Calu3 (cell line): ENCODE measurements at places on chromosomes 3 and 15. TPM values are rescaled to one million over a fixed set of nuclear protein-coding genes. Genes with fewer than 3 reads are reported as not detected.

DNA sequence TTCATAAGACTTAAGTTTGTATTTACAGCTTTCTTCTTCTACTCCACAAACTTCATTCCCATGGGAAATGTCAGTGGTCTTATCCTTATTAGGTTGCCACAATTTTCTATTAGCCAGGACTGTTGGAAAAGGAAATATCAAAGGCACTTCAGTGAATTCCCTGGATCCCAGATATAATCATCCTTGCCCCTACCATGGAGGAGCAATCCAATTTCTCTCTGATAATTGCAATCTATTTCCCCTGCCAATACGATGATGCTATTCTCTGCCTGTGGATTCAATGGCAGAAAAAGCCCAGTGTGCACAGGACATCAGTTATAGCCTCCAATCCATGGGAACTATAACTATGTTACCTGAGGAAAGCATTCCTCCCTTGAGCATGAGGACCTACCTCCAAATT is 536.4 kb upstream of the UBE2E2 start:
- H3K4me1 ChIP-seq = no peaks in the 10 kb centered on the region
- H3K4me3 ChIP-seq = no peak overlapping the region
- no peak for DNase-seq
- H3K27ac ChIP-seq = no peak overlapping the region
- H3K27me3 ChIP-seq = no peaks in the 10 kb centered on the region

GRCh38 chr15:90553248-90553745 is 23.6 kb downstream of the CRTC3 start:
- H3K36me3 ChIP-seq = no peaks in the 10 kb centered on the region
- no peak for DNase-seq
- no peaks in the 10 kb centered on the region for H3K4me1 ChIP-seq
- H3K4me3 ChIP-seq = no peak overlapping the region
- no peaks in the 10 kb centered on the region for H3K27me3 ChIP-seq

DNA sequence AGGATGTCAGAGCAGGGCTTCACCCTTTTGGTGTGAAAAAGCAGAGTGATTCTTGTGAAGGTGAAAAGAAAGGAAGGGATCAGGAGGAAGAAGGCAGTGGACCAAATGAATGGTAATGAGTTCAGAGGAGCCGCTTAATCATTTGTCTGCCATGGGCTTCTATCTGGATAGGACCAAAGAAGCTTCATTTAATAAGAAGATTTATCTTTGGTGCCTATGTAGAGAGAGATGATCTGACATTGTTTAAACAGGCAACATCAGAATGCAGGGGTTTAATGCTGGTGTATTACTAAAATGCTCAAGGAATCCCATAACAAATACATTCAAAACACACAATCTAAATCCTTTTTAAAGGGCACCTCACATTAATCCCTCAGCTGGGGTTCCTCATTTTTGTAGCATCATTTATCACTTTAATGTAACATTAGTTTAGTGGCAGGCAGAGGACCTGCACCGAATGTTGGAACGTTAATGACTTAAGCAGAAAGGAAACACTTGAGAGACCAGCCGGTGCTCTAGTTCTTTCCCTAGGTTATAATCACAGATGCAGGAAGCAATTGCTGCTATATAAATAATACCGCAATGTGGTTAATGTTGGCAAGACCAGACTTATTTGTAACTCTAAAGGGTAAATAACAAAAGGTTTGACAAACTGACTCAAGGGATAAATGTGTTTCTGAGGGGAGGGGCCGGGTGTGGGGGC is 27.9 kb upstream of the IL1RAP start:
- H3K27ac ChIP-seq = no peak overlapping the region
- H3K4me1 ChIP-seq = peaks cover 33% of the 10 kb centered on the region
- no peaks in the 10 kb centered on the region for H3K36me3 ChIP-seq
- no peaks in the 10 kb centered on the region for H3K27me3 ChIP-seq

GRCh38 chr3:13165576-13165975 is 92.3 kb upstream of the IQSEC1 start:
- DNase-seq = no peak
- no peaks in the 10 kb centered on the region for H3K36me3 ChIP-seq
- no peak overlapping the region for H3K27ac ChIP-seq

DNA sequence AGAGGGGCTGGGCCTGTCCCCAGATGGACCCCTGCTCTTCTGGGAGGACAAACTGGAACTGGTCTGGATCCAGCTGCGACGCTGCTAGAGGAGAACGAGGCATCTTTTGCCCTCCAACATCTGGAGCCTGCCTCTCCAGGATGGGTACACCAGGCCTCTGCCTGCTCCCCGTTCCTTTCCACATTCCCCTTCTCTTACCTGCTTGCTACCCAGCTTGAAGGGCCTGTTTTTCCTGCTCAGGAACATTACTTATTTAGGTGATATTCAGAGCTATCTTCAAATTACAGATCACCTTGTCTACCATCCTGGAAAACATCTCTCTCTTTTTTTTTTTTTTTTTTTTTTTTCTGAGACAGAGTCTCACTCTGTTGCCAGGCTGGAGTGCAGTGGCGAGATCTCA is 64.0 kb downstream of the CHRD start:
- peaks cover 21% of the 10 kb centered on the region for H3K27me3 ChIP-seq
- H3K4me1 ChIP-seq = peaks cover 35% of the 10 kb centered on the region
- H3K27ac ChIP-seq = no peak overlapping the region
- H3K4me3 ChIP-seq = no peak overlapping the region

GASK1A gene
- 1.6 and 2.3 TPM in 2 replicates for total RNA-seq

- H3K4me3 ChIP-seq = no peak overlapping the region
- no peak overlapping the region for H3K27ac ChIP-seq
- H3K27me3 ChIP-seq = peaks cover 12% of the 10 kb centered on the region
- DNase-seq = no peak
- H3K36me3 ChIP-seq = no peaks in the 10 kb centered on the region
Measured at GRCh38 chr15:62951481-62951880, 91.1 kb upstream of the TPM1 start.

- H3K36me3 ChIP-seq = no peaks in the 10 kb centered on the region
Measured at GRCh38 chr3:178174201-178174915, 361.9 kb upstream of the KCNMB2 start.

DNA sequence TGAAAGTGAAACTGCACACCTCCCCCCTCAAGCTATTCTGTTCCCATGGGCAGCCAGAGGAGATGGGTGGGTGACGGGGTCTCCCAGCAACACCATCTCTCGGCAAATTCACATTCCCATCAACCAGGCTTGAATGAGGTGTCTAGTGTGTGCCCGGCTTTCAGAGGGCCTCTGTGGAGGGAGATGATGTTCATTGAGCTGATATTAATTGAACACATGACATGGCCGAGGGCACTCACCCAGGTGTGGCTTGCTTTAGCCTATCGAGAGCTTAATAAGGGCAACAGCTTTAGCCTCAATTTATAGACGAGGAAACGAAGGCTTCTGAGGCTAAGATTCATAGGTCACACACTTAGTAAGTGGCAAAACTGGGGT is 288.0 kb downstream of the UACA start:
- peak overlapping the region; percentile 50 for H3K4me3 ChIP-seq
- H3K27ac ChIP-seq = peak overlapping the region; percentile 75
- no peaks in the 10 kb centered on the region for H3K27me3 ChIP-seq
- H3K36me3 ChIP-seq = peaks cover 8% of the 10 kb centered on the region
- DNase-seq = no peak

DNA sequence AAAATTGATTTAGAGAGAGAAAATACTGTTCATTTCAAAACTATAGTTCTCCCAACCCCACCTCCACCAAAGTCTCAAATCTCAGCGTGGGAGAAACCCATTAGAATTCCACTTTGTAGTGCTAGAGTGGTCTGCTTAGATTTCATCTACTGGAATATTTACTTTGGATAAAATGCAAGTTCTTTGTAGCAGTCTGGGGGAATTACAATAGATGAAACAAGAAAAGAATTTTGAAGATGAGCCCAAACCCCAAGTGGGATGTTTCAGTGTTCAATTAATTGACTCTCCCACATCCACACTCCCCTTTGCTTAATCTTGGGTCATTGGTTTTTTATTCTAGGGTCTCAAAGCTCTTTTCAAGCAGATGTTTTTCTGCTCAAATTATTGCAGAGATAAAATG is 97.8 kb downstream of the RPL22L1 start:
- no peak overlapping the region for H3K27ac ChIP-seq
- H3K4me3 ChIP-seq = no peak overlapping the region
- no peaks in the 10 kb centered on the region for H3K36me3 ChIP-seq

IL17RB gene
- 16.0 and 21.9 TPM in 2 replicates for total RNA-seq

DNA sequence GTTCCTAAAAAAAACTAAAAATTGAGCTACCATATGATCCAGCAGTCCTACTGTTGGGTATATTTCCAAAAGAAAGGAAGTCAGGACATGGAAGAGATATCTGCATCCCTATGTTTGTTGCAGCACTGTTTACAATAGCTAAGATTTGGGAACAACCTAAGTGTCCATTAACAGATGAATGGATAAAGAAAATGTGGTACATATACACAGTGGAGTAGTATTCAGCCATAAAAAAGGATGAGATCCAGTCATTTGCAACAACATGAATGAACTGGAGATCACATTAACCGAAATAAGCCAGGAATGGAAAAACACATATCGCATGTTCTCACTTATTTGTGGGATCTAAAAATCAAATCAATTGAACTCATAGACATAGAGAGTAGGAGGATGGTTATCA is 29.5 kb downstream of the LRRC49 start:
- no peaks in the 10 kb centered on the region for H3K36me3 ChIP-seq
- H3K4me1 ChIP-seq = no peaks in the 10 kb centered on the region
- no peak overlapping the region for H3K27ac ChIP-seq
- DNase-seq = no peak
- H3K27me3 ChIP-seq = no peaks in the 10 kb centered on the region
- no peak overlapping the region for H3K4me3 ChIP-seq

- no peak overlapping the region for H3K27ac ChIP-seq
- no peaks in the 10 kb centered on the region for H3K27me3 ChIP-seq
- H3K4me1 ChIP-seq = no peaks in the 10 kb centered on the region
- H3K36me3 ChIP-seq = no peaks in the 10 kb centered on the region
- no peak overlapping the region for H3K4me3 ChIP-seq
Measured at GRCh38 chr15:76418352-76419140, 82.0 kb downstream of the ISL2 start.

DNA sequence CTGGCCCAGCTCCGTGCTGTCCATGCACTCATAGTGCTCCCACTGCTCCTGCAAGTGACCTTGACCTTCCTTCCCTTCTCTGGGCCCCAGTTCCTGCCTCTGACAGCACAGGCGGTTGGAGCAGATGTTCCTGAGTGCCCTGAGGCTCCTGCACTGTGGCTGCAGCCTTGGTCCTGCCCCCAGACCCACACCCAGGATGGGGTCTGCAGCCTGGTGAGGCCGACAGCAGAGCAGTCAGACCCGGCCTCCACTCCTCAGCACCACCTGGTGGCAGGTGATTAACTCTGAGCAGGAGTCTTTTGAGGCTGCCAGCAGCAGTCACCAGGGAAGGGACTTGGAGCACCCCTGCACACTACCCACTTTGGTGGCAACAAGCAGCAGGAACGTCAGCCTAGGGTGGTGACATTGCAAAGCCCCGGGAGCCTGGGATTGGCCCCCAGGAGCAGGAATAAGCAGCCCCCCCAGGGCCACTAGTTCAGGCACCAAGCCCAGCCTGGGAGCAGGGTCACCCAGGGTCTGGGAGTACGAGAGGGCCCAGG is 64.6 kb downstream of the CYP11A1 start:
- H3K4me3 ChIP-seq = no peak overlapping the region
- H3K4me1 ChIP-seq = peaks cover 8% of the 10 kb centered on the region
- no peaks in the 10 kb centered on the region for H3K36me3 ChIP-seq

DNA sequence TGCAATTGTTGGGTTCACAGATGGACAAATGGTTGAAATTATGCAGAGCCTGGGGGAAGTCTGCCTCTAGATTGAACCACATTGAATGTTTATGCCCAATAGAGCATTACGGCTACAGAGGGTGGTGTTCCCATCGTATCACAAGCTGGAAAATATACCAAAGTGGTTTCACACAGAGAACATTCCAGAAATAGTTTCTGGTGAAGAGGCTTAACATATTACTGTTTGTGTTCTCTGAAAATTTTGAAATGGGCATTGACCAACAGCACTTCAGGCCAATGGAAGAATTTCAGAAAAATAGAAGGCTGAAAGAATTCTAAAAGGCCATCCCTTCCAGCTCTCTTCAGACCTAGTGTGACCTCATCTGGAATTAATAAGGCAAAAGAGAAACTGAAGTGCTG is 203.9 kb downstream of the NEK10 start:
- no peaks in the 10 kb centered on the region for H3K27me3 ChIP-seq
- no peak overlapping the region for H3K4me3 ChIP-seq
- H3K36me3 ChIP-seq = no peaks in the 10 kb centered on the region

ADCY5 gene
- total RNA-seq = 2.5 and 3.6 TPM in 2 replicates

- H3K36me3 ChIP-seq = no peaks in the 10 kb centered on the region
- no peak for DNase-seq
- no peak overlapping the region for H3K27ac ChIP-seq
Measured at GRCh38 chr3:189477614-189478013, 153.6 kb upstream of the TP63 start.

DNA sequence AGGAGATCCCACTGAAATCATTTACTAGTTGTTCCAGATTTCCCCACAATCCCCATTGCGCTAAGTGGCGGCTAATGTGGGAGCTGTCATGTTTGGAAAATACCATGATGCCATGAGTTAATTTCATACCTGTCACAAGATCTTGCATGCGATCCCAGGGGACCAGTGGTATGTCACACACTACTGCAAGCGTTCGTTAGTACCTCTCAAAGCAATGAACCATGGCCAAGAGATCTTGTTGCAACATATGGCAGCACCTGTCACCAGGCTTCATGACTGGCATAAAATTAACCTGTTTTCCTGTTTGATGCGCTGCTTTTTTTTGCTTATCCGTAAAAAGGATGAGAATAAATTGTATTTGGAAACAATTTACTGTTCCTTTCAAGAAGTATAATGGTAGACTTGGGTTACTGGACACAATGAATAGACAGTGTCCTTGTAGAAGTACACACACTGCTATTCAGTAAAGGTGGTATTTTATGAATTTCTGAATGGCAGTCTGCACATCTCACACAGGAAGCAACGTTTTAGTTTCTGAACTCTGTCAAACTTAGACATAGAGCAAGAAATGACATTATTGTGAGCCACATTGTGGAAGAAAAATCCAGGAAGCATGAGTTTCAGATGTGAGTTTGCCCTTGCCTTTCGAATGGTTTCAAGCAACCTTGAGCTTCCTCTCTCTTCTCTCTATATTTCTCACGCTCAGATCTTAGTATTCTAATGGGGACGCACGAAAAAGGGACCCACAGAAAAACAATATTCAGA is 81.9 kb downstream of the CHL1 start:
- no peak for DNase-seq
- no peaks in the 10 kb centered on the region for H3K27me3 ChIP-seq
- H3K4me1 ChIP-seq = peaks cover 32% of the 10 kb centered on the region
- H3K27ac ChIP-seq = no peak overlapping the region

DNA sequence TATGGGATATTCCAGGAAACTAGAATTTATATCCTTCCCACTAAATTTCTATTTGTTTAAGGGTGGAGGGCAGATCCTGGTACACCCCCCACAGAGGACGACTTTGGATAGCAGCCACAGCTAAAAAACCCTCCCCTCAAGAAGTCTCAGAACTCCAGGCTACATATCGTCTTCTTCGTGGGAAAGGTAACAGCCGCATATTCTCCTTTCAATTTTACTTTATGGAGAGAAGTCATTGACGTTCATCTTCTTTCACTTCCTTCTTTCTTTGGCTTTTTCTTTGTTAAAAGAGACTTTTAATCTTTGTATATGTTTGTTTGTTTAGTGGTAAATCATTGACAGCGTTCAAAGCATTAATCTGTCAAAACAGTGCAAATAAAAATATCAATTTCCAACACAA is 36.3 kb downstream of the TRIP4 start:
- DNase-seq = no peak
- no peaks in the 10 kb centered on the region for H3K27me3 ChIP-seq
- no peak overlapping the region for H3K27ac ChIP-seq
- H3K36me3 ChIP-seq = peaks cover 30% of the 10 kb centered on the region
- no peak overlapping the region for H3K4me3 ChIP-seq

GRCh38 chr15:47500842-47501241 is 216.5 kb upstream of the SEMA6D start:
- H3K27me3 ChIP-seq = no peaks in the 10 kb centered on the region
- DNase-seq = no peak
- no peaks in the 10 kb centered on the region for H3K4me1 ChIP-seq
- H3K4me3 ChIP-seq = no peak overlapping the region
